ENCODE measurements at places on chromosomes 2 and 18. TPM values are rescaled to one million over a fixed set of nuclear protein-coding genes. Genes with fewer than 3 reads are reported as not detected.
A peak's percentile ranks its signal among the peaks of the same experiment; 100 is the strongest.

DNA sequence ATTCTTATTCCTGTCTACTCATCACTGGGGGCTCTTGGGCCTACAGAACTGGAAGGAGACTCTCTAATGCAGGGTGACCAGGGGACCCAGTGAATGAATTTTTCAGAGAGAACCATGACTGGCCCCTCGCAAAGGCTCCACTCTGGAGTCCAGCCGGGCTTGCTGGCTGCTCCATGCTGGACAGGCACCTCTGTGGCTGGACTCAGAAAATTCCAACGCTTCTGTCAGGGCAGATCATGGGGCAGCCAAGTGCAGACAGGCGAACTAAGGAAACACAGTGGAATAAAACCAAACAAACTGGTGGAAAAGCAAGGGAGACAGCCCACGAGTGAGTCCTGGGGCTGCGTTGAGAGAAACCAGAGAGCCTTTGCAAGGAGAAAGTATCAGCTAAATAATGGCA is 57.2 kb downstream of the ACAA2 start:
- no peak for DNase-seq

DNA sequence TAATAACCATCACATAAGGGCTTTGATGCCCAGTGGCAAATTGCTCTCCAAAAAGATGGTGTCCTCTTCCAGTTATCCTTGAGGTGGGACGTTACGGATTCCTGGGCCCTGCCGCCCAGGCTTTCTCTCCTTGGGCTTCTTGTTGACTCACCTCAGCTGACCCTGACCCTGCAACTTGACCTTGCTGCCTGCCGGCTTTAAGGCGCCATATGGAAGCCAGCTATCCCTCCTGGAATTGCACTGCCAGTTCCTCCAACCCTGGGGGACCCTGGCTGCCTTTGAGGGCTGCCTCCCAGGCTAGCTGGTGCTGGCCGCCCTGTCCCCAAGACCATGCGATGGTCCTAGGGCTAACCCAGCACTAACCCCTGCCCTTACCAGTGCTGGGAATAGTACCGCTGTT is 28.3 kb upstream of the B3GNT7 start:
- no peak for DNase-seq

DNA sequence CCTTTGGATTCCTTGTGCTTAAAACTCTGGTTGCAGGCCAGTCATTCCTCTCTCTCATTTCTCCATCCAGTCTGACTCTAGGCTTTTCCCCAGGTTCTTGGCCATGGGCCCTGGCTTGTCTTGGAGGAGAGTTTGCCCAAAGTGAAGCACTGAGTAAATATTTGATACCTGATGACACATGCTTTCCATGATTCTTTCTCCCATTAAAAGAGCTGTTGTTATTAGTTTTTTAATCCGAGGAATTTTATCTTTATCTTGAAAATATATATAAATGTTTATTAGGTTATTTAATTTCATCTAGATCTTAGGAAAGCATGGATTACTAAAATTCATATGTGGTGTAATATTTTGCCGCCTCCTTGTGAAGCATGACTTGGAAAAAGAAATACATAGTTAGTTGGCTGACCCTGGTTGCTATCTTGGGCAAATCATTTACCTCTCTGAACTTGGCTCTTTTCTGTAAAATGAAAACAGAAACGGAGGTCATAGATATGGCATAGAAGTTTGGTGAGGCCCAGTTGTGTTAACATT is 650.1 kb downstream of the SLC4A3 start:
- DNase-seq, result no peak

GRCh38 chr18:21700528-21701075 is 4.0 kb downstream of the ABHD3 start:
- no peak for DNase-seq

- no peak for DNase-seq
Observed at GRCh38 chr18:48889115-48889941, 61.4 kb downstream of the SMAD7 start.

- DNase-seq, result no peak
Observed at GRCh38 chr2:116952254-116952653, 862.2 kb upstream of the DDX18 start.

DNA sequence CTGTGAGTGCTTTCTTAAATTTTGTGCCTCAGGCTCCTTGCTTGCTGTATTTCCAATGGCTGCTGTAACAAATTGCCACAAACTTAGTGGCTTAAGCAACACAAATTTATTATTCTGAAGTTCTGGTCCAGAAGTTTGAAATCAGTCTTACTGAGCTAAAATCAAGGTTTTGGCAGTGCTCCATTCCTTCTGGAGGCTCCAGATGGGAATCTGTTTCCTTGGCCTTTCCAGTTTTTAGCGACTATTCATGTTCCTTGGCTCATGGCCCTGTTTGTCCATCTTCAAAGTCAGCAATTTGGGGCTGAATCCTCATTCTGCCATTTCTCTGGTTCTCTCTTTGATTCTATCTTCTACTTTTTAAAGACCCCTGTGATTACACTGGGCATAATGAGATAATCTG is 31.8 kb downstream of the STRADB start:
- no peak for DNase-seq

DNA sequence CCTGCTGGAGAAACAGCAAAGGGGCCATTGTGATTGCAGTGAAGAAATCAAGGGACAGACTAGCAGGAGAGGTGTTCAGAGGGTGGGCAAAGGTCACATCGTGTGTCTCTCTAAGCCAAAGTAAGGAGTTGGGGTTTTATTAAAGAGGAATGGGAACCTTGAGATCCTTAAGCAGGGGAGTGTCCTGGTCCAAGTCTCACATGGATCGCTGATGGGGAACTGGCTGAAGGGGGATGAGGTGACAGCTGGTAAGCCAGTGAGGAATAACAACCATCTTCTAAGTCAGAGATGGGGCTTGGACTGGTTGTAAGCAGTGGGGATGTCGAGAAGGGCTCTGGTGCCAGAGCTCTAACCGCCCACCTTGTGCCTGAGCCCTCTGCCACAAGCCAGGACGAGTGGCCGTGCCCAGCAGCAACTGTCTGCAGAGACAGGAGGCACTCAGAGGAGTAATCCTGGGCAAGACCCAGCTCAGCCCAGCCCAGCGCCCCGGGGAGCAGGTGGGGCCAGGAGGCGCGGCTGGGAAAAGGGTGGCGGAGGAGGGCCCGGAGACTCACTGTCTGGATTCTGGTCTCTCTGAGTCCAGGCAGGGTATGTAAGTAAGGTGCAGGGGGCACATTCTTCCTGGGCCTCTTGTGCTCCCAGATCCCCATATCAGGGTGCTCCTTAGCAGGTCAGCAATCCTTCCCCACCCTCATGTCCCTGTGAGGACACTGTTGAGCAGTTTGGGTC is 13.7 kb downstream of the WNT10A start:
- DNase-seq, result no peak

GRCh38 chr2:67717692-67718091 is 320.6 kb downstream of the ETAA1 start:
- DNase-seq, result no peak

DNA sequence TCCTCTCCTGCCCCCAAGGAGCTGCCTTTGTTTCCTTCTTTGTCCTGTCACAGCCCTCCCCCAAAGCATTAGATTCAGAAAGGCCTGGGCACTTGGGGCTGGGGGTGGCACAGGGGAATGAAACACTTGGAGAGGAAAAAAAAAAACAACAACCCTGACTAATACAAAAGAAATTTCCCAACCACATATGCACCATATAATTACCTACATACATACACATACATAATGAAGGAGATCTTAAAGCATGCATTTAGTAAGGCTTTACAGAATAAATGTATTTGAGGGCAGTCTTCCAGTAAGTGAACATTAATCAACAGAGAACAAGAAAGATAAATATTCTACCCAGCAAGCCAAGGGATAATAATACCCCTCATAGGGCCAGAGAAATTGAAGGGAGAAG is 70.0 kb upstream of the PPP1CB start:
- no peak for DNase-seq

GRCh38 chr2:37375741-37376288 is 31.4 kb downstream of the QPCT start:
- DNase-seq, result peak; percentile 31

The NT5C1B gene
- total RNA-seq, result not detected

The SULT1C2 gene
- not detected for total RNA-seq

The NABP1 gene
- total RNA-seq, result 38.4 TPM

The CUL3 gene
- 137 TPM for total RNA-seq

The FBXO15 gene
- total RNA-seq, result 2.4 TPM

The ALPI gene
- total RNA-seq, result not detected

The POTEC gene
- total RNA-seq, result not detected

The GAREM2 gene
- 2.8 TPM for total RNA-seq

The PLCD4 gene
- 0.24 TPM for total RNA-seq

The KCNE4 gene
- total RNA-seq, result 68.0 TPM

The AFF3 gene
- total RNA-seq, result not detected

The GKN1 gene
- not detected for total RNA-seq

Measured in A673 (cell line).